ENCODE measurements at places on chromosomes 3 and 15. TPM values are rescaled to one million over a fixed set of nuclear protein-coding genes. Genes with fewer than 3 reads are reported as not detected.

GRCh38 chr15:36499412-36500389 lies 79.7 kb upstream of the CDIN1 start:
- no peak overlapping the region for H3K4me3 ChIP-seq
- H3K27me3 ChIP-seq: peaks cover 6% of the 10 kb centered on the region
- H3K4me1 ChIP-seq: no peaks in the 10 kb centered on the region
- H3K27ac ChIP-seq: no peak overlapping the region
- no peaks in the 10 kb centered on the region for H3K36me3 ChIP-seq
- DNase-seq: no peak

- no peaks in the 10 kb centered on the region for H3K4me1 ChIP-seq
- no peak overlapping the region for H3K4me3 ChIP-seq
- no peak for DNase-seq
- H3K27ac ChIP-seq: no peak overlapping the region
- H3K36me3 ChIP-seq: no peaks in the 10 kb centered on the region
- peaks cover 5% of the 10 kb centered on the region for H3K27me3 ChIP-seq
These were observed 210.8 kb upstream of the MRPL3 start for GRCh38 chr3:131713416-131714123.

DNA sequence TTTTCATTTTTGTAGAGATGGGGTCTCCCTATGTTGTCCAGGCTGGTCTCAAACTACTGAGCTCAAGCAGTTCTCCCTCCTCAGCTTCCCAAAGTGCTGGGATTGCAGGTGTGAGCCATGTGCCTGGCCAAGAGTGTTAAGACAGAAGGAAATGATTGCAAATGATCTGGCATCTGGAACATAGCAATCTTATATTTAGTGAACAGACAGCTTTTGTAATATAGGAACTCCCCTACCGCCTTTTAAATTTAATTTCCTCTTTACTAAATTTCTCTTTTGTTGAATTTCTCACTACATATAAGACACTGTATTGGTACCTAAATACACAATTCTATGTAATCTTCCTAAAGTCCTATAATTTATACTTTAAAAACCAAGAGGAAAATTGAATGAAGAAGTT lies 13.1 kb downstream of the ANO10 start:
- H3K4me3 ChIP-seq: no peak overlapping the region
- peaks cover 2% of the 10 kb centered on the region for H3K4me1 ChIP-seq
- H3K27me3 ChIP-seq: no peaks in the 10 kb centered on the region
- no peak for DNase-seq
- H3K27ac ChIP-seq: no peak overlapping the region
- H3K36me3 ChIP-seq: no peaks in the 10 kb centered on the region

- H3K4me1 ChIP-seq: peaks cover 32% of the 10 kb centered on the region
- H3K27ac ChIP-seq: peak overlapping the region; percentile 66
- peak overlapping the region; percentile 50 for H3K4me3 ChIP-seq
These were observed 33.7 kb downstream of the FLNB start for GRCh38 chr3:58041826-58042324.

DNA sequence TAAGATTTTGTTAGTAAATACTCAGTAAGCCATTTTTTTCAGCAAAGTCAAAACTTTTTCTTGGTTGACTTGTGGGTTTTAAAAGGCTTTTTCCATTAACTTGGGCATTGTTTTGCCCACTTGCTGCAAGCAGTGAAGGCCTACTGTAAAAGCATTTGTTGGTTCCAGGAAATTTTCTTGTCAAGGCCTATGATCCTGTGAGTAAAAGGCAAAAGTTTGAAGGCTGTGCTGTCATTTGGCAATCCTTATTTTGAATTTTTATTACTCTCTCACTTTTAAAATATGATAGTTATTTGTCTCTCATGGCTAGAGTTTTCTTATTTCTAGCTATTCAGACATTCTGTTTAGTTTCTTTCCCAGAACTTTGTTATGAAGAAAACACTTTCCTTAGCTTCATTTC lies 13.0 kb downstream of the P2RY12 start:
- DNase-seq: no peak
- no peaks in the 10 kb centered on the region for H3K4me1 ChIP-seq
- no peak overlapping the region for H3K4me3 ChIP-seq
- H3K27me3 ChIP-seq: no peaks in the 10 kb centered on the region
- no peak overlapping the region for H3K27ac ChIP-seq
- H3K36me3 ChIP-seq: no peaks in the 10 kb centered on the region

DNA sequence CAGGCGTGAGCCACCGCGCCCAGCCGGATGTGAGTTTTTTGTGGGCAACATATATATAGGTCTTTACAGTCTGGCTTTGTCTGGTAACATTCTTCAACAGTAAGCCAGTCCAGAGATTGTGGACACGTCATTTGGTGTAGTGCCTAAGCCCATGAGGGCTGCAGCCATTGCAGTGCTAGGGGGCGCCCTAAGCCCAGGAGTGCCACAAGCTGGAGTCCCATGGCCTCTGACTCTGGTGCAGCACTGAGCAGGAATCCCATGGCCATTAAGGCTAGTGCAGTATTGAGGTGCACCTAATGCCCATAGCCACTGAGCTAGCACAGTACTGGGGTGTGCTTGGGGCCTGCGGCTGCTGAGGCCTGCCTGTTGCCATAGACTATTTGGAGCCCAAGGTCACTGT lies 136.4 kb upstream of the NDN start:
- H3K4me3 ChIP-seq: no peak overlapping the region
- no peak for DNase-seq
- no peaks in the 10 kb centered on the region for H3K27me3 ChIP-seq
- no peaks in the 10 kb centered on the region for H3K36me3 ChIP-seq

GRCh38 chr3:13254028-13254951 lies 165.8 kb downstream of the NUP210 start:
- H3K4me1 ChIP-seq: no peaks in the 10 kb centered on the region
- H3K36me3 ChIP-seq: no peaks in the 10 kb centered on the region
- H3K27me3 ChIP-seq: peaks cover 11% of the 10 kb centered on the region
- no peak overlapping the region for H3K4me3 ChIP-seq
- DNase-seq: no peak

DNA sequence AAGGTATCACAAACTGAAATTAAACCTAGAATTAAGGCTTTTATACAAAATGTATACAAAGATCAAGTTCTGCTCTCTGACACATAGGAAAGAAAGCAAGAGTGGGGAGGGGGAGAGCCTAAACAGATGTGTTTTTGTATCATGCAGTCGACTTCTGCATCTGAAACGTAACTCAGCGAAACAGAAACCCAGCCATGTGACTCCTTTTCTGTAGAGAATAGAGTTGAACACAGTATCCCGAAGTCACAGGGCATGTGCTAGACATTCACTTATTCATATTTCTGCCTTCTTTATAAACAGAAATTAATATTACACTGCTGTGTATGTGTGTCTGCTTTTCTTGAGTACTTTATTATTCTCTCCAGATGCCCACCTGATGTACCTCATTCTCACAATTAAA lies 121.0 kb downstream of the PDZRN3 start:
- no peaks in the 10 kb centered on the region for H3K36me3 ChIP-seq
- H3K4me1 ChIP-seq: no peaks in the 10 kb centered on the region
- peaks cover 6% of the 10 kb centered on the region for H3K27me3 ChIP-seq
- no peak overlapping the region for H3K27ac ChIP-seq
- DNase-seq: no peak
- H3K4me3 ChIP-seq: no peak overlapping the region

DNA sequence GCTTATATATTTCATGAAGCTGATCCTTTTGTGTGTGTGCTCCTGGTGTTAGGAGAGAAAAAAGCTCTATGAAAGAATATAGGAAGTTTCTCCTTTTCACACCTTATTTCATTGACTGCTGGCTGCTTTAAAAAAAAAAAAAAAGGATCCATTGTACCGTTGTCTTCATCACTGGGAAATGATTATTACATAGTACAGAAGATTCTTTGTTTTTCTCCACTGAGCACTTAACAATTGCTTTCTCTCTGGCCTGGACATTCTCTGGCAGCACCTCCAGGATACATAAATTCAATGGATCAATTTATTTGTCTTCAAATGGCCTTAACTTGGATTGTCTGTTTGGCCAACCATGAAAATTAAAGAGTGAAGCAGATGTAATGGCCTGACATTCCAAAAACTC lies 37.2 kb downstream of the DPH3 start:
- H3K27ac ChIP-seq: no peak overlapping the region
- no peak overlapping the region for H3K4me3 ChIP-seq
- no peaks in the 10 kb centered on the region for H3K36me3 ChIP-seq
- H3K4me1 ChIP-seq: no peaks in the 10 kb centered on the region
- DNase-seq: no peak

- no peaks in the 10 kb centered on the region for H3K36me3 ChIP-seq
- no peak for DNase-seq
- H3K27me3 ChIP-seq: peaks cover 6% of the 10 kb centered on the region
- no peak overlapping the region for H3K4me3 ChIP-seq
- no peaks in the 10 kb centered on the region for H3K4me1 ChIP-seq
- no peak overlapping the region for H3K27ac ChIP-seq
These were observed 304.7 kb upstream of the DPPA4 start for GRCh38 chr3:109642025-109642424.

DNA sequence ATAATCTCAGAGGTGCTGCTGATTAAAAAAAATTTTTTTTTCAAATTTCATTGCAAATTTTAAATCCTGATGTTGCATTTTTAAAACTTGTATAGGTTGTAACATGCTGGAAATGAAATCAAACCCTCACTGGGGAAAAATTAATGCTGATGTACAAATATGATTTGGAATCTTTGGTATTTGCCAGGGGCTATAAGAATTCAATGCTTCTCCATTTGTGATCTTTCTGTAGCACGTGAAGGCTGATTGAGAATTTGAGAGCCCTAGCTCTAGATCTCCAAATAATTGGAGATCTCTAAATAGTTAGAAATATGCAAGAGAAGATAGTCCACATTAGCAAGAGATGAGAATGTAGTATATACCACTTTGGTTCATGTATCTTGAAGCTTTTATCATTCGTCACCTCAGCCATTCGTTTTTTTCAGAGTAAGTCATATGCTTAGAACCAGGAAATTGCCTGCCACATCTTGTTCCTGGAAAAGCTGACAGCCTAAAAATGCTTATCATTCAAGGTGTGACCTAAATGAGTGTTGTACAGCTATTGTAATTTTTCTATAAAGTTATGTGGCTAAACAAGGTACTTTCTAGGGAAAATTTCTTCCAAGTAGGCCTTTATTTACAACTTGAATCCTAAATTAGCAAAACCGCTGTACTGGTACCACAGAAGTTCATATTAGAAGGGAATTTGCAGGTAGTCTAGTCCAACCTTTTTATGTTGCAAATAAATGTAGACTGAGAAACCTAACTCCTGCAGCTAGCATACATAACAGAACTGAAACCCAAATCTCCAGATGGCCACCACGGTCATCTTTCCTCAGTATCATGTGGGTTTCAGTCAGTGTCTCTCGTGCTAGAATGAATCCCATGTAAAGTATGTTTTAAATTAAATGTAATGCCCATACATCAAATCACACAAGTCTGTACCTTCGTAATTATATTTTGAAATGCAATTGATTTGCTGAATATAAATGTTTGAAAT lies 48.5 kb downstream of the FNDC3B start:
- H3K27ac ChIP-seq: no peak overlapping the region
- no peak for DNase-seq
- no peak overlapping the region for H3K4me3 ChIP-seq
- peaks cover 35% of the 10 kb centered on the region for H3K4me1 ChIP-seq

DNA sequence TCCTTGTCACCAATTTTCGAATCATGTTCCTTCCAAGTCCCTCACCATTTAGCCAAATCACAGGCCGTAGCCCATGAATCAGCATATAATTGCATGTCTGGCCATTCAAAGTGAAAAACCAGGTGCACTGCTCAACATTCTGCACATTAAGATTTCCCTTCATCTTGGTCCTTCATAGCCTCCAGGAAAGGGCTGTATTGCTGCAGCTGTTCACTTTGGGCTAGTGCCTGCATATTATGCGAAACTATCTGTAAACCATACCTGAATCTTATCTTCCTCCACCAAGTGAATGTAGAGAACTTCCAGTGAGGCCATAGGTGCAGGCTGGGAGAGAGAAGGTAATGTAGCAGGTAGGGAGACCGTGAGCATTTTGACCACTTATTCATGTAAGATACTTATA lies 18.3 kb downstream of the CGGBP1 start:
- DNase-seq: no peak
- no peak overlapping the region for H3K4me3 ChIP-seq

DNA sequence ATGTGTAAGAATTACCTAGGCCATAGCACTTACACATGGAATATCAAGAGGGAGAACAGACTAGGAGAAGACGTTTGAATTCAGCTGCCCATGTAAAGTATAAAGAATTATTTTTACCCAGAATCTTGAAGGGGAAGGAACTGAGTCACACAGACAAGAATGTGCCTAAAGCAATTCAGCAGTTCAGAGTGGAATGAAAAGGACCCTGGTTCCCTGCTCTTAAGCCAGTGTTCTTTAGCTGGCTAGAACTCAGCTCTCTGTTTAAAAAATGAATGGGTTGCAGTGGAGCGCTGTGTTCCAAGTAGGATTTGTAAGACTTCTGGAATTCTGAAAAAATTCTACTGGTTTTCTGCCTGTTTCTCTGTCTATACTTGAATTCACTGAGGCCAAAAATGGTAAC lies 440.2 kb downstream of the LPP start:
- H3K27ac ChIP-seq: no peak overlapping the region
- no peak for DNase-seq
- no peak overlapping the region for H3K4me3 ChIP-seq
- H3K36me3 ChIP-seq: no peaks in the 10 kb centered on the region

Gene ZPLD1
- polyA plus RNA-seq: not detected

Gene APOD
- not detected for polyA plus RNA-seq

Gene OR5K2
- polyA plus RNA-seq: not detected

Gene MITF
- not detected for polyA plus RNA-seq

Gene ZNF502
- 3.4 TPM for polyA plus RNA-seq
